ENCODE measurements at places on chromosomes 5 and 9.

DNA sequence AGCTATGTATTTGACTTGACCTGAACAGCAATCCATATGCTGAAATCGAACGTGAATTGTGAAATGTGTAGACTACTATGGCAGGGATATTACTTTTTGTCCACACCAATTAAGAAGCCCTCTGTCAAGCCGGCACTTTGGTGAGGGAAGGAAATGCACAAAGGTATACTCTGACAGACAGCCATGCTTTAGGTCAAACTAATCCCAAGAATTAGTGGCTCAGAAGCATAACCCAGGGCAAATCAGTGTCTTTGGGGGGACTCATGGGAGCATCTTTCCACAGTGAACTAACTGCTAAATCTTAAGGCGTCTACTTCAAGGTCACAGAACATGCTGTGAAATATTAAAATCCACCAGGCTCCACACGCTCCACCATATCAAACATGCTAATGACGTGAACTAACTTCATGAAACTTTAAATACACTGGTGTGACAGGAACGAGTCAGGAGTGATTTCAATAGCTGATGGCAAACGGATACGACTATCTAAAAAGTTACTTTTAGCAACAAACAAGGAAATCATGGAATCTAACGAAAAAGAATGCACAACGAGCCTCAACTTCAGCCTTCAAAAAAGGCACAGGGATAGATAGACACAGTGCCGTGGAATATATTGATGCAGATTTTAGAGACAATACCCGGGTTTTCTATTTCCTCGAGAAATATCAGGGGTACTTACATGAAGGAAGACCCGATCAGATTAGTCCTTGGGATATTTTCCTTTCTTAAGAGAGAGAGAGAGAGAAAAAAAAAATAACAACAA is 527 bp downstream of the MEF2C start:
- no peak for DNase-seq

GRCh38 chr9:93458712-93459111 is 5.3 kb upstream of the FAM120AOS start:
- DNase-seq, result no peak

DNA sequence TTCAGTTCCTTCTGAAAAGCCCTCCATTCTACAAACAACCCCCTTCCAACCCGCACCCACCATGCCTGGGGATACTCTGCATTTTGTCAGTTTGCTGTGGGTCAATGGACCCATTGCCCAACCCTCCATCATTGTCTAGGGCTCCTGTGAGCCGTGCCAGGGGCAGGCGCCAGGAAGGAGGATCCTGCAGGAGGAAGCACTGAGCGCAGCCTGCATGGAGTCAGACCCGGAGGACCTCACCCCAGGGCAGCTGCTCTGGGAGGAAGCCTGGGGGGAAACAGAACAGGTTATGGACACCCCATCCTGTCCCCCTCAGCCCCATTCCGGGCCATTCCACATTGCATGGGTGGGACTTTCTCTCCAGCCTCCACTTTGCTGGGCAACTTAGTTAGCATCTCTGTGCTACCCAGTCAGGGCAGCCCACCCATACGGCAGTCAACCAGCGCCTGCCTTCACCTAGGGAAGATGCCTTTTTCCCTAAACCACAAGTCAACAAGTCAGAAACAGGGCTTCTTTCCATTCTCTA is 48.6 kb upstream of the VDAC1 start:
- DNase-seq, result peak; percentile 54

- no peak for DNase-seq
Observed at GRCh38 chr5:32760091-32760509, 49.0 kb downstream of the NPR3 start.

- DNase-seq, result no peak
Observed at GRCh38 chr9:130023144-130023787, 19.7 kb downstream of the FNBP1 start.

GRCh38 chr5:102819634-102820033 is 64.5 kb downstream of the PAM start:
- no peak for DNase-seq

Data from H7 (cell line).